ENCODE measurements at places on chromosomes 16 and 17.

DNA sequence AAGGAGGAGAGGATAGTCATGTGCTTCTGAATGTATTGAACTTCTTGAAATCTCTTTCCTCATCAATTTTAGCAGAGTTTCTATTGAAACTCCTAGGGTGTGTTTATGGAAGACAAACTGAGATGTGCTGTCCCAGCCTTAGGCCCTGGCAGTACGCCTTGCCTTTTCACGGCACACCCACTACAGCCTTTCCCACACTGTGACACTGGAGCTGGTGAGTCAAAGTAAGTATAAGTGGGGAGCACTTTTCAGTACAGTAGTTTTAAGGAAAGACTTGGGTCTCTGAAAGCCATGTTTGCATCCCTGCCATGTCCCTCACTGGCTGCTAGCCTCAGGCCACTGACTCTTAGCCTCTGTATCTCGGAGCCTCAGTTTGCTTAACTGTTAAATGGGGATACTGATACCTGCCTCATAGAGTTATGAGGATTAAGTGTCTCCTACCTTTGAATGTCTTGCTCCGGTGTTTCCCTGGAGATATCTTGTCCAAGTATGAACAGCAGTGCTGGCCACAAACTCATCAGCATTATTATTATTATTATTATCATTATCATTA is 144.7 kb upstream of the CRHR1 start:
- H3K36me3 ChIP-seq, result peaks cover 32% of the 10 kb centered on the region
- no peaks in the 10 kb centered on the region for H3K27me3 ChIP-seq
- no peak overlapping the region for H3K27ac ChIP-seq
- no peak overlapping the region for H3K4me3 ChIP-seq
- H3K4me1 ChIP-seq, result no peaks in the 10 kb centered on the region

- no peak for DNase-seq
- peaks cover 19% of the 10 kb centered on the region for H3K36me3 ChIP-seq
- peaks cover 40% of the 10 kb centered on the region for H3K4me1 ChIP-seq
- H3K27ac ChIP-seq, result no peak overlapping the region
Measured at GRCh38 chr17:79974566-79975497, 60.8 kb downstream of the TBC1D16 start.

DNA sequence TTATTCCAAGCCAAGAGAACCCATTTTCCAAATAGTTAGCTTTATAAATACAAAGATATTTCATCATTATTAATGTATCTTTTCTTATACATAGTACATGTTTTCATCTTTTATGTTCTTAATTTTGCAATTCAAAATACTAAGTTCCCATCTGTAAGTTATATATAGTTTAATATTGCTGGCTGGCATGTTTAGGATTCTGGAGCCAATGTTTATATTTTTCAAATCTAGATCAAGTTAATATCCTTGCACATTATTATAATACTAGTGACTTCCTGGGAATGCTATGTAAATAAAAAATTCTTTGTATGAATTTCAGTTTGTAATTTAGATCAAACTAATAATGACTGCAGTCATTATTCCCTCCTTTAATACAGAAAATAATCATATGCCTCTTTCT is 189.7 kb downstream of the CNTNAP4 start:
- peaks cover 3% of the 10 kb centered on the region for H3K27me3 ChIP-seq
- H3K4me1 ChIP-seq, result no peaks in the 10 kb centered on the region
- no peak overlapping the region for H3K4me3 ChIP-seq
- no peak overlapping the region for H3K27ac ChIP-seq

- no peaks in the 10 kb centered on the region for H3K36me3 ChIP-seq
- no peak for DNase-seq
- no peak overlapping the region for H3K4me3 ChIP-seq
- no peaks in the 10 kb centered on the region for H3K4me1 ChIP-seq
- no peak overlapping the region for H3K27ac ChIP-seq
Measured at GRCh38 chr16:52819808-52820207, 232.9 kb downstream of the CHD9NB start.

- H3K36me3 ChIP-seq, result no peaks in the 10 kb centered on the region
- peaks cover 55% of the 10 kb centered on the region for H3K4me1 ChIP-seq
- H3K27ac ChIP-seq, result no peak overlapping the region
- DNase-seq, result no peak
- H3K4me3 ChIP-seq, result no peak overlapping the region
- no peaks in the 10 kb centered on the region for H3K27me3 ChIP-seq
Measured at GRCh38 chr16:56852401-56852730, 12.6 kb upstream of the SLC12A3 start.

- DNase-seq, result no peak
- no peaks in the 10 kb centered on the region for H3K36me3 ChIP-seq
- peaks cover 59% of the 10 kb centered on the region for H3K4me1 ChIP-seq
- no peaks in the 10 kb centered on the region for H3K27me3 ChIP-seq
- H3K27ac ChIP-seq, result no peak overlapping the region
Measured at GRCh38 chr16:57689762-57690558, 4.6 kb upstream of the DRC7 start.

GRCh38 chr17:17365476-17366110 is 62.4 kb downstream of the NT5M start:
- H3K36me3 ChIP-seq, result no peaks in the 10 kb centered on the region
- H3K27me3 ChIP-seq, result peaks cover 19% of the 10 kb centered on the region
- no peak for DNase-seq
- H3K27ac ChIP-seq, result no peak overlapping the region
- H3K4me3 ChIP-seq, result no peak overlapping the region
- peaks cover 48% of the 10 kb centered on the region for H3K4me1 ChIP-seq

DNA sequence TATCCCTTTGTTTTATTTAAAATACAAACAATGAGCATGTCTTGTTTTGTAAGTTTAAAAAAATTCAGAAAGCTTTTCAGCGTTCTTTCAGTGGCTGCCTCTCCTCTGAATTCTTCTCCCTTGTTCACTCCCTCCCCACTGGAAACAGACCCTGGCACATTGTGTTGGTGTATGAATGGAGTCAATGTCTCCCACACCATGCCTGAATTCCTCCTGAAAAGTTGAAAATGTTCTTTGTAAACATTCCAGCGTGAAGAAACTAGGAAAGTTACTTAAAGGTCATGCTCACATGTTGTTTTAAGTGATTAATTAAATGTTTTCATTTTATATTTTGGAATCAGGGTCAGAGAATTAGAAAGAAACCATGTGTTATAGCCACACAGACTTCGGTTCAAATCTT is 136.9 kb upstream of the DYNLRB2 start:
- H3K36me3 ChIP-seq, result no peaks in the 10 kb centered on the region
- no peak overlapping the region for H3K27ac ChIP-seq
- no peak for DNase-seq
- peaks cover 53% of the 10 kb centered on the region for H3K27me3 ChIP-seq

DNA sequence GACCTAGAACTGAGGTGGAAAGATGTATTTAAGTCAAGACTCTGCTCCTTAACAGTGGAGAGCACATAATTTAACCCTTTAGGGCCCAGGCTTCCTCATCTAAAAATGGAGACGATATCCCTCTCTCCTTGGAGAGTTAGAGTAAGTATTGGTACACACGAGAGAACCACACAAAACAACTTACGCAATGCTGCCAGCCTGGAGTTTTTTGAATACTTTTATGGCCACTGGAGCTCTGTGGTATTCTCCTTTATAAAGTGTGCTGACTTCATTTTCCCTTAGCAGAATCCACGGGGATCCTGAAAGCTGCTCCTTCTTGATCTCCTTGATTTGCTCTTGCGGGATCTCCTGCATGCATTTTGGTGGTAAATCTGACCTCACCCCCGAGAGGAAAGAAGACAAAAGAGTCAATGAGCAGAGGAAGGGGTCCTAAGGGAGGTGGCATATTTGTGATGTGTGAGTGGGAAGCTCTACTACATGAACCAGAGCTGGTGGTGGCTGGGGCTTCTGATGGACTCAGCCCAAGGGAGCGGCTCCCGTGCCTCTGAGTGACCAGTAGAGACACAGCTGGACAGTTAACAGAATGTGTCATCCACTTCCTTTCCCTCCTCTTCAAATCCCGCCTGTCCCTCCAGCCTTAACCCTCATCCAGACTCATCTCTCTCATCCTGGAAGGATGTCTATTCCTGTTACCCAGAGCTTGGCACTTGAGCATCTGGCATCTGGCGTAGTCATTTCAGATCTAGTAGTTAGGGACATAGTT is 9.4 kb downstream of the MLKL start:
- H3K4me1 ChIP-seq, result peaks cover 6% of the 10 kb centered on the region
- H3K27ac ChIP-seq, result no peak overlapping the region
- H3K27me3 ChIP-seq, result peaks cover 28% of the 10 kb centered on the region
- H3K36me3 ChIP-seq, result no peaks in the 10 kb centered on the region
- no peak for DNase-seq
- no peak overlapping the region for H3K4me3 ChIP-seq

DNA sequence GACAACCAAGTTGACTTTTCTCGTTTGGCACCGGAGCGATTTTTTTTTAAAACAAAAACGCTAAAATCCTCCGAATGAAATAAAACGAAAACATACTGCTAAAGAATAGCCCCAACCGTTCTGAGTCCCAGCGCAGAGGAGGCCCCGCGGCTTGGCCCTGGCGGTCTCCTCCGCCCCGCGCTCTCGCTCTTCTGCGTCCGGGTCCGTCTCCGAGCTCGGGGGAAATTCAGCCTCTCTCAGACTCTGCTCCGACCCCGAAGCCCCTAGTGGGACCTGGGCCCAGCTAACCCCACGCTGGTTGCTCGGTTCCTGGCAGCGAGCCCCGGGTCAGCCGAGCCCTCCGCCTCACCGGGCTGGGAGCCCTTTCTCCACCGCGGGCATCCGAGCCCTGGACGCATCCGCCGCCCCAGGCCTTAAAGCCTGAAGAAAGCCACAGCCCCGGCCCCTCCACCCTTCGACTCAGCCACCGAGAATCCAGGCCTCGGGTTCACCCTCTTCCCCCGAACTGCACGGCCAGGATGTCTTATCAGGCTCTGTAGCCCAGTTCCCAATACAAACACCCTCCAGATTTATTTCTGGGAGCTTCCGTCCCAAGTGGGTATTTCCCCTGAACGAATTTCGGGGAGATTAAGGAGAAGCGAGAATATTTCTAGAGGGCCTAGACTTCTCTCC is 1.2 kb downstream of the TBX2 start:
- H3K27me3 ChIP-seq, result peaks cover 91% of the 10 kb centered on the region
- peaks cover 36% of the 10 kb centered on the region for H3K4me1 ChIP-seq
- H3K27ac ChIP-seq, result no peak overlapping the region
- peak overlapping the region; percentile 77 for H3K4me3 ChIP-seq
- DNase-seq, result no peak
- no peaks in the 10 kb centered on the region for H3K36me3 ChIP-seq

DNA sequence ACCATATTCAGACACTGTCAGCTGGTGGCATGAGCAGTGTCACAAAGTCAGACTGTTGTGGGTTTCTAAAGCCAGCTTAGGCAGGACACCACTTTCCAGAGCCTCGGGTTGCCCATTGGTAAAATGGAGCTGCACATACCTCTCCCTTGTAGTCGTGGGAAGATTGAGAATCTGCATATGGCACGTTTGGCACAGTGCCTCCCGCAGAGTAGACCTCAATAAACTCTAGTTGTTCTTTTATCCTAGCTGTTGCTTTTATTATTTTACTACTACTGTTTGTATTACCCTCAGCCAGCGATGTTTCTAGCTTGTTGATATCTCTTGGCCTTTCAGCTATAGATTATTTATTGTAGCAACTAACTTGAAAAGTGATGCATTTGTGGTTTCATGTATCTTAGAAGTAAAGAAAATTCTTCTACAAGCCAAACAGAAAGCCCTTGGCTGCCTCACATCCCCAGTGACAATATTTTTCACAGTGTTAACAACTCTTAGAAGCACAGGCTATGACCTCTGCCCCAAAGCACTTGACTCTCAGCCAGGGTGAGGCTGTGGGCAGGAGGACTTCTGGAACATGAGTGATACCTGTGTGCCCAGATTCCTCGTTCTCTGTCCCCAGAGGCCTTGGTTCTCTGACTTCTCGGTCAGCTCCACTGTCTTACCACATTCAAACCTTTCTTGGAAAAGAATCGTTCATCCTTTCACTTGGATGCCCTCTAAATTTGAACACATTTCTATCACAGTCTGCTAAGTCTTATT is 351.6 kb downstream of the SNX29 start:
- no peak overlapping the region for H3K4me3 ChIP-seq
- H3K27me3 ChIP-seq, result peaks cover 9% of the 10 kb centered on the region
- H3K4me1 ChIP-seq, result peaks cover 58% of the 10 kb centered on the region

DNA sequence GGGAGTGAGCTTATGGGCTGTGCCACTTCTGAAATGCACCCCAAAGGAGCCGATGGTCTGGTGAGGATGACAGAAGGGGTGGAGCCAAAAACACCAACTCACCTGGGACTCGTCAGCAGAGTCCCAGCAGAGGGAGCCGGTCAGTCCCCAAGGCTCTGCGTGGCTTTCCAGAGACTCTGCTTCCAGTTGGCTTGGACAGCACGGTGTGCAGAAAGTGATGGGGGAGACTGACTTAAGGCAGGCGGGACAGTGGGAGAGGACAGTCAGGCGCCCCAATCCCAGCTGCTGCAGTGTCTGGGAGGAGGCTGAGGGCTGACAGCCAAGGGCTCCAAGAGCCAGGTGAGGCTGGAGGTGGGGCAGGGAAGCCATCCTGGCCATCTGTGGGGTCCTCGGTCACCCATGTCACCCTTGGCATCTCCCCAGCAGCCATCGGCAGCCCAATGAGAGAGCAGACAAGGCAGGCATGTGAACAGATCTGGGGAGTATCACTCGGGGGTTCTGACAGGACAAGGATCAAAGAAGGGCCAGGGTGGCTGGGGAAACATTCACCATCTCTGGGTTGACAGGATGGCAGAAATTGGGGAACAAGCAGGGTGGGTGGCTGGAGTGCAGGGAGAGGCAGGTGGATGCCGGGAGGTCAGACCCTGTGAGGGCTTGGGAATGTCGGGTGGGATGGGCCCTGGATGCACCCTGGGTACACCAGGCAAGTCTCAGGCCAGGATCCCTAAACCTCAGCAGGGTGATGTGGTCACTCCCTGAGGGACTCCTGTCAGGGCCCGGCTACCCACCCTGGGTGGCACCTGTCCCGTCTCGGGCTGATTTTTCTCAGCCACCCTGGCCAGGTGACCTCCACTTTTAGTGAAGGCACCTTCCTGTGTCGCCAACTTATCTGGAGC is 8.9 kb upstream of the KRTAP17-1 start:
- peaks cover 6% of the 10 kb centered on the region for H3K27me3 ChIP-seq
- no peak for DNase-seq
- H3K4me3 ChIP-seq, result no peak overlapping the region
- H3K27ac ChIP-seq, result no peak overlapping the region
- peaks cover 9% of the 10 kb centered on the region for H3K4me1 ChIP-seq

DNA sequence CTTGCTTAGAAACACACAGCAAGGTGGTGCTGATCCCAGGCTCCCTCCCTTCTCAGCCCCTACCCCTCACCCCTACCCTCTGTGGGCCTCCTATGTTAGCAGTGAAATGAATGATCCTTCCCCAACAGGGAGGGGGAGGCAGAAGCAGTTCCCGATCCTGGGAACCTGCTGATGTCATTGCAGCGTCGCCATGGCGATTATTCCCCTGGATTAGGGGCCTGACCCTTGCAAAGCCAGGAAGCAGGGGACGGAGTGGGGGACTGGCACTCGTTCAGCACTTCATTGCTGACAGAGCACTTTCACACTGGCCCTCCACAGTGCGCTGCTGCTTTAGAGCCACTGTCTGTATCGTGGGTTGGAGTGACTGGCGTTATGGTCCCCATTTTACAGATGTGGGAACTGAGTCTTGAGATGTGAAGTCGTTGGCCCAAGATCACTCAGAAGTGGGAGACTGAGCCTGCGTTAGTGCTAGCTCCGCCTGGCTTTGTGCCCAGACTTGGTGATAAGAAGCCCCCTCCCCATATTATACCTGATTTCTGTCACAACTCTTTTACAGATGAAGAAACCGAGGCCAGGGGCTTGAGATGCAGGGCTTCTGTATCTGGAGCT is 26.6 kb downstream of the LASP1 start:
- peaks cover 4% of the 10 kb centered on the region for H3K27me3 ChIP-seq
- peaks cover 27% of the 10 kb centered on the region for H3K36me3 ChIP-seq
- H3K4me1 ChIP-seq, result peaks cover 44% of the 10 kb centered on the region
- peak; percentile 41 for DNase-seq

GRCh38 chr16:63289834-63290460 is 1253.7 kb upstream of the CDH8 start:
- no peak overlapping the region for H3K4me3 ChIP-seq
- DNase-seq, result peak; percentile 65
- H3K36me3 ChIP-seq, result no peaks in the 10 kb centered on the region
- H3K27me3 ChIP-seq, result no peaks in the 10 kb centered on the region
- H3K4me1 ChIP-seq, result no peaks in the 10 kb centered on the region

All from nephron progenitor cell (in vitro differentiated cells).